ENCODE measurements at places on chromosomes 1 and 21.

GRCh38 chr1:33741749-33742148 lies 122.1 kb upstream of the HMGB4 start:
- DNase-seq: no peak

GRCh38 chr21:26140164-26140579 lies 30.4 kb downstream of the APP start:
- DNase-seq: no peak

- no peak for DNase-seq
These were observed 2.1 kb upstream of the PYGO2 start for GRCh38 chr1:154963643-154964042.

GRCh38 chr1:91725618-91725988 lies 160.3 kb downstream of the TGFBR3 start:
- no peak for DNase-seq

DNA sequence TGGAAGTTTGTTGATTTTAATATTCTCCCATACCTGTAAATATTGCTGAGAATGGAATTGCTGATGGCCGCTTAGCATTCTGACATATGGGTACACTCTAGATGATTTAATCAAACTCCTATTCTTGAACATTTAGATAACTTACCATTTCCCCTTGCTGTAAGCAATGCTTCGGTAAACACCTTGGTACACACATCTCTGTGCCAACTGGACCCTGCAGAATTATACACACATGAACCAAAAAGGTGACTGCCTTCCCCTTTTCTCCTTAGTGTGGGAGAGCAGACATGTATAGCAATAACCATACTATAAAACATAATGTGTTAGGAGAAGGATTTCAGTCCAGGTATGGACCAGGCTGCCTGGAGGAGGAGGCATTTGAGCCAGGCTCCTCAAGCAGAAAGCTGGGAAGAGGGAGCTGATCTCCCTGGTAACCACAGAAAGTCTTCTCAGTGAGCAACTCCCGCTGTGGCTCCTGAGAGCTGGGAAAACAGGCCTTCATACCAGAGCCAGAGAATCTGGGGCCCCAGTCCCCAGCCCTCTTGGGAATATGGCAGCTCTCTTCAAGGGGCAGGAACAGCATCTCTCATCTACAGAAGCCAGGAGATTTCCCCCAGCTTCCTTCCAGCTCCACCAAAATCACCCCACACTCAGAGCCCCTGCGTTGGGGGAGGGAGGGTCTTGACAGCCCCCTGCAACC lies 33.9 kb upstream of the CSF1 start:
- DNase-seq: no peak

GRCh38 chr1:193553564-193553963 lies 367.2 kb upstream of the B3GALT2 start:
- no peak for DNase-seq

- DNase-seq: no peak
These were observed 309.6 kb upstream of the ESRRG start for GRCh38 chr1:217032715-217033367.

GRCh38 chr1:93056214-93056613 lies 22.9 kb upstream of the MTF2 start:
- no peak for DNase-seq

- DNase-seq: no peak
These were observed 11.5 kb downstream of the CYB5RL start for GRCh38 chr1:54188291-54188690.

GRCh38 chr21:40404396-40404800 lies 442.6 kb downstream of the DSCAM start:
- DNase-seq: no peak

- no peak for DNase-seq
These were observed 22.2 kb upstream of the KPRP start for GRCh38 chr1:152735648-152736047.

DNA sequence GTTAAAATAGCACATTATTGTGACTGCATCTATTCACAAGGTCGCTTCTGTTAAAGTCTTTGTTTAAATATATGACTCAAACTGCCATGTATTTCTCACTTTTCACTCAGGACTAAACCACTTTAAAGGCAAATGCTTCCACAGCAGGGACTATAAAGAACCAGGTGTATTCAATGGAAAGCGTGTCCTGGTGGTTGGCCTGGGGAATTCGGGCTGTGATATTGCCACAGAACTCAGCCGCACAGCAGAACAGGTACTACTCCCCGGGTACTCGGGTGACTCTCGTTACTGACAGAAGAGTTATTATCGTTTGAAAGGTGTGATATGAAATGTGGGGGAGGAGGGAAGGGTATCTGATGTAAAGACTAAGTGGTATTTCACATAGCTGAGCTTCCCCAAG lies 17.3 kb downstream of the FMO3 start:
- no peak for DNase-seq

DNA sequence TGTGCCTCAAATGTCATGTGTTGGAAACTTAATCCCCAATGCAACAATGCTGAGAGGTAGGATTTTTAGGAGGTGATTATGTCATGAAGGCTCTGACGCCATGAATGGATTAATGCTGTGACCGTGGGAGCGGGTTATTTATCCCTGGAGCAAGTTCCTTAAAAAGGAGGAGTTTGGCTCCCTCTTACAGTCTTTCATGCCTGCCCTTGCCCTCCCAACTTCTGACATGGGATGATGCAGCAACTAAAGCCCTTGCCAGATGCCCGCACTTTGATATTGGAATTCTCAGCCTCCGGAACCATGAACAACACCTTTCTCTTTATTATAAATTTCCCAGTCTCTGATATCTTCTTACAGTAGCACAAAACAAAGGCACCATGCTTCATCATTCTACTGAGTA lies 685.3 kb upstream of the CHRM3 start:
- no peak for DNase-seq

GRCh38 chr21:39168800-39169199 lies 14.5 kb downstream of the PSMG1 start:
- no peak for DNase-seq

GRCh38 chr1:85849660-85850059 lies 141.4 kb upstream of the ZNHIT6 start:
- DNase-seq: no peak

DNA sequence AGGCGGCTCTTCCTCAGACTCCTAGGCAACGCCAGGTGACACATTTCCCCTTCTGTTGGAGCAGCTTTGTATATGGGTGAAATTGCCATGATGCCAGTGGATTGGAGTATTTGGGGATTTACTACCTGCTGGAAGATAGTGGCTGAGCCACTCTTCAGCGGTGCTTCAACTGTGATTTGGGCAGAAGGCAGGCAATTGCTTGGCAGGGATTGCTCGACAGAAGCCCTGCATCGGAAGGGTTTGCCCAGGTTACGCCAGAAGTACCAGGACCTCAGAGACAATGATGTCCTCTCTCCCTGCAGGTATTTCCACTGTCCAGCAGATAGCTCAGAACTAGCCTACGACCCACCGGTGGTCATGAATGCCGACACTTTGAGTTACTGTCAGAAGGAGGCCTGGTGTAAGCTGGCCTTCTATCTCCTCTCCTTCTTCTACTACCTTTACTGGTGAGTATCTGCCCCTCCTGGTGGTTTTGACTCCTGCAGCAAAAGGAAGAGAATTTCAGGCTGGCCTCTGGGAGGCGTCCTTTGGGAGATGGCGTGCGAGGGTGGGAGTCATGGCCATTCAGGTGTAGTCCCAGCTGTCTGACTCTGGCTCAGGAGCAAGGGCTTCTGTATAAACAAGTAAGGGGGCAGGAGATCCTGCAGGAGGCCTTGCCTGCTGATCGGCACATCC lies 118.3 kb downstream of the CNIH3 start:
- no peak for DNase-seq

- no peak for DNase-seq
These were observed 32.3 kb upstream of the SPAG17 start for GRCh38 chr1:118217141-118217838.

DNA sequence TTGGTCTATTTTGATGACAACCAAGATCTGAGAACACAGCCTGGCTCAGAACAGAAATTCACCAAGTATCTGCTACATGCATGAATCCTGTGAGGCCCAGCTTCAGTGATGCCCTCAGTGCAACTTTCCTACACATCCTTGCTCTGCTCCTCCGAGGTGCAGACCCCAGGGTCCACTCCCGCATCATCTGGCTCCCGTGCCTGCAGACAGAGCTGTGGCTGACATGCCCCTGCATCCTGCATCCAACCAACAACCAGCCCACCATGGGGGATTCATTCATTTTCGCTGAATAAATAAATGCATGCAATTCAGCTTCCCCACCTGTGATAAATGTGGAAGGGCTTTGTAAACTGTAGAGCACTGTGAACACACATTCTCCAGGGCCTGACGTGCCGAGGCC lies 112.3 kb downstream of the GLIS1 start:
- DNase-seq: no peak

GRCh38 chr1:220274251-220274855 lies 2.1 kb upstream of the RAB3GAP2 start:
- no peak for DNase-seq

DNA sequence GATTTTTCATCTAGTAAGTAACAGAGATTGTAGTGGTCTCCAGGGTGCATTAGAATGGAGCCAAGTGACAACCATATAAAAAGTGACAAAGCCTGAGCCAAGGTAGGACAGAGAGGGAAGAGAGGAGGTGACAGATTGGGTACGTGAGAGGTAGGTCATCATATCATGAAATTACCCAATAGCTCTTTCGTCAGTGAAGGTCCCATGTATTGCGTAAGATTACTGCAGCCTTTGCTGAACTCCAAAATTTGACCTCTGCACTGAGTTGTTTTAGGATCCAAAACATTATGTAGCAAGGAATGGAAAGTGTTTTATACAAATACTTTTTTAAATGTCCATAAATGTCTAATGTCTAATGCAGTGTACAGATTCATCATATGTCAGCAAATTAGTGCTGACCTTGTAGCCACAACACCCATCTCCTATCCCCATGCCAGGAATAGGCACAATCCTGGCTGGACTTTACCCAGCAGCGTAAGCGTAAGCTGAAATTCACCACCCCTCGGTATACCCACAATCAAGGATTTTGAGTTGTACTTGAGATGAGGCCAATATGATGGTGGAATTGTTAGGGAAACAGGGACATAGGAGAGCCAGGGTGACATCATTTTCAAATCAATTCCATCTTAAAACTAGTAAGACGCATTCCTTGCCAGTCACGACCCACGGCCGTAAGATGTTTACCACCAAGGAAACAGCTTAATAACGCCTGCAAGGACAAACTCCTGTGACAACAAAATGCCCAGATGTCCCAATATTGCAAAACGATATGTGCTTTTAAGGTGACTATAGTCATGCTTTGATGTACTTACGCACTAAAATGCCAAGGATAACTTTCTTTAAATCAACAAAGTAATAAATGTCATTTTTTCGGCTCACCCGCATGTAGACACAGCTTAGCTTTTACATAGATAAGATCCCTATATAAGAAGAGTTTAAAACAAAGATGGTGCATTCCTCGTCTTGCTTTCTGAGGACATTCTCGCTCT lies 38.1 kb upstream of the GREM2 start:
- no peak for DNase-seq

- DNase-seq: no peak
These were observed 72.7 kb upstream of the MUTYH start for GRCh38 chr1:45412899-45413298.

- DNase-seq: no peak
These were observed 55.4 kb upstream of the GREM2 start for GRCh38 chr1:240667351-240667750.

DNA sequence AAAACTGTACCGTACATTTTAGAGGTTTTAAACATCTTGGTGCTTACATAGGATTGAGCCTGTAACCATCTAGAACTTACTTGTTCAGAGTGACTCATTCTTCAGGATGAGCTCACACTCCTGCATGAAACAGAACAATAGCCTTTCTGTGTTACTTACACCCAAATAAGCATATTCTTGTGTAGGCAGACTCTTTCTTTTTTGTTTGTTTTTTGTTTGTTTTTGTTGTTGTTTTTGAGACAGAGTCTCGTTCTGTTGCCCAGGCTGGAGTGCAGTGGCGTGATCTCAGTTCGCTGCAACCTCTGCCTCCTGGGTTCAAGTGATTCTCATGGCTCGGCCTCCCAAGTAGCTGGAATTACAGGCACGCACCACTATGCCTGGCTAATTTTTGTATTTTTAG lies 3.8 kb upstream of the CA6 start:
- no peak for DNase-seq

DNA sequence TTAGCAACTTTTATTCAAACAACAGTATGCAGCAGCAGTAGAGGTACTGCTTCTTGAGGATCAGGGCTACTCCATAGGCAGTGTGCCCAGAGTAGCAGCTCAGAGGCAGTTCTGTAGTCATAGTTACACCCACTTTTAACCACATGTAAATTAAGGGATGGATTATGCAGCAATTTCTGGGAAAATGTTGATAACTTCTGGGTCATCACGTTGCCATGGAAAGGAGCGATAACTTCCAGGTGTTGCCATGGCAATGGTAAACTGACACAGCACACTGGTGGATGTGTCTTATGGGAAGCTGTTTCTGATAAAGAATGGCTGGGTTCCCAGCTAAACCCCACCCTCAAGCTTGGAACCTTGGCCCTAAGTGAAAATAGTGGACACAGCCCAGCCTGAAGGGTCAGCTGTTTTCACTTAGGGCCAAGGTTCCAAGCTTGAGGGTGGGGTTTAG lies 29.0 kb upstream of the PLA2G2A start:
- DNase-seq: no peak

- no peak for DNase-seq
These were observed 30.6 kb downstream of the DNAJC6 start for GRCh38 chr1:65339866-65340468.

DNA sequence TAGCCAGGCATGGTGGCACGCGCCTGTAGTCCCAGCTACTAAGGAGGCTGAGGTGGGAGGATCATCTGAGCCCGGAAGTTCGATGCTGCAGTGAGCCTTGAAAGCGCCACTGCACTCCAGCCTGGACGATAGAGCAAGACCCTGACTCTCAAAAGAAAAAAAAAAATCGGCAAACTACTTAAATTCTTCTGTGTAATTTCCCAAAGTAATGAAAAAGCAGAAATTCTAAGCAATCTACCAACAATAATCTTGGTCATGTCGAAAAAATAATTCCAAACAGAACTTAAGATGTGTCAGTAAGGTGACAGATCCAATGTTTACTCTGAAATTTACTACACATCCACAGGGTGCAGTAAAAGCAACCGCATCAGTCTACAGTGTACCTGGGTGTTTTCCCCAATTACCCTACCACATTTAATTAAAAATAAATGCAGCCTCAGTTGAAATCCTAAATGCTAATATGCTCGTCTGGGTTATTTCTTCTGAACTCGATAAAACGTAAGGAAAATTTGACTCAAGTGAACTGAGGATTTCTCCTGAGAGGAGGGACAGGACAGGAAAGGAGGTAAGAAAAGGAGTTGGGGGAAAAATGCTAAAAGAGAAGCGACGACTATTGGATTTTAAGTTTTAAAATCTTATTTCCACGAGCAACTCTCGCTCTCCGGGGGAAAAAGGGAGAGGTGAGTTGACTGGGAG lies 801 bp downstream of the EPRS1 start:
- DNase-seq: peak; percentile 7

- DNase-seq: no peak
These were observed 589.7 kb downstream of the LMO4 start for GRCh38 chr1:87918398-87918797.

- DNase-seq: no peak
These were observed 22.3 kb downstream of the CDC42 start for GRCh38 chr1:22074803-22075202.

- DNase-seq: peak; percentile 92
These were observed 78.3 kb upstream of the KCNK2 start for GRCh38 chr1:215004121-215004827.

- DNase-seq: peak; percentile 84
These were observed 756 bp downstream of the PHGDH start for GRCh38 chr1:119712342-119713038.

Measured in SK-N-DZ (cell line).